ENCODE measurements at places on chromosomes 11 and 22.

GRCh38 chr22:20282901-20283673 is 15.0 kb upstream of the RTN4R start:
- H3K36me3 ChIP-seq = no peaks in the 10 kb centered on the region
- DNase-seq = no peak
- H3K27ac ChIP-seq = no peak overlapping the region

GRCh38 chr11:129825380-129825779 is 9.7 kb downstream of the TMEM45B start:
- no peak overlapping the region for H3K4me3 ChIP-seq
- H3K36me3 ChIP-seq = no peaks in the 10 kb centered on the region
- DNase-seq = no peak
- no peaks in the 10 kb centered on the region for H3K27me3 ChIP-seq

DNA sequence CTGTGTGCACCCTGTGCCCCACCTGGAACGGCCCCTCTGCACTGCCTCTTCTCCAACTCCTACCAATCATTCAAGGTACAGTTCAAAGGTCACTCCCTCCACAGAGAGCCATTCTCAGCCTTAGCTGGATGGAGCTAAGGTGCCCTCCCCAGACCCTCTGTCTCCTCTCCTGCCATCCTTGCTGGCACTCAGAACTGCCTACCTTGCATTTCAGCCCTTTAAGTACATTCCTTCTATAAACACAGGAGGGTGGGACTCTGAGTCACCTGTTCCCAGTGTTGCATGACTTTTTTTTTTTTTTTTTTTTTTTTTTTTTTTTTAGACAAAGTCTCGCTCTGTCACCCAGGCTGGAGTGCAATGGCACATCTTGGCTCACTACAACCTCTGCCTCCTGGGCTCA is 8.6 kb downstream of the TTLL1 start:
- DNase-seq = no peak
- H3K4me1 ChIP-seq = no peaks in the 10 kb centered on the region
- no peak overlapping the region for H3K27ac ChIP-seq
- no peaks in the 10 kb centered on the region for H3K27me3 ChIP-seq

DNA sequence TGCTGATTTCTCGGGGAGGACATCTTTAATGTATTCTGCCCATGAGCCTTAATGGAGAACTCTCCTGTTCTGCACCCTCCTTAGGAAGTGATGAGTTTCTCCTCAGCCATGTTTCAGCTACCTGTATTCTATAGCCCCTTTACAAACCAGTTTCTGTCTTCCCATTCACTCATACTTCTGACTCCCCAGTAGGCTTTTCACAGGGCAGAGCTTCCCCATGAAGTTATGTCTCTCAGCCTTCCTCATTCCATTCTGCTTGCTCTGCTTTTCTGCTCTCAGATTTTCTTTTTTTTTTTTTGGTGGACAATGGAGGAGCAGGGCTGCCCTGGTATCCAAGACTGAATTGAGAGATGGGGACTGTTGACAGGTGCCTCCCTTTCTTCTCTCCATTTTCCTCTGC is 4.3 kb upstream of the OR52R1 start:
- no peak overlapping the region for H3K4me3 ChIP-seq
- H3K4me1 ChIP-seq = no peaks in the 10 kb centered on the region
- no peak for DNase-seq
- H3K27ac ChIP-seq = no peak overlapping the region
- H3K27me3 ChIP-seq = no peaks in the 10 kb centered on the region
- no peaks in the 10 kb centered on the region for H3K36me3 ChIP-seq

GRCh38 chr22:42920101-42920820 is 63.2 kb upstream of the ARFGAP3 start:
- no peaks in the 10 kb centered on the region for H3K36me3 ChIP-seq
- DNase-seq = peak; percentile 32
- peak overlapping the region; percentile 30 for H3K27ac ChIP-seq
- no peak overlapping the region for H3K4me3 ChIP-seq
- peaks cover 45% of the 10 kb centered on the region for H3K4me1 ChIP-seq

DNA sequence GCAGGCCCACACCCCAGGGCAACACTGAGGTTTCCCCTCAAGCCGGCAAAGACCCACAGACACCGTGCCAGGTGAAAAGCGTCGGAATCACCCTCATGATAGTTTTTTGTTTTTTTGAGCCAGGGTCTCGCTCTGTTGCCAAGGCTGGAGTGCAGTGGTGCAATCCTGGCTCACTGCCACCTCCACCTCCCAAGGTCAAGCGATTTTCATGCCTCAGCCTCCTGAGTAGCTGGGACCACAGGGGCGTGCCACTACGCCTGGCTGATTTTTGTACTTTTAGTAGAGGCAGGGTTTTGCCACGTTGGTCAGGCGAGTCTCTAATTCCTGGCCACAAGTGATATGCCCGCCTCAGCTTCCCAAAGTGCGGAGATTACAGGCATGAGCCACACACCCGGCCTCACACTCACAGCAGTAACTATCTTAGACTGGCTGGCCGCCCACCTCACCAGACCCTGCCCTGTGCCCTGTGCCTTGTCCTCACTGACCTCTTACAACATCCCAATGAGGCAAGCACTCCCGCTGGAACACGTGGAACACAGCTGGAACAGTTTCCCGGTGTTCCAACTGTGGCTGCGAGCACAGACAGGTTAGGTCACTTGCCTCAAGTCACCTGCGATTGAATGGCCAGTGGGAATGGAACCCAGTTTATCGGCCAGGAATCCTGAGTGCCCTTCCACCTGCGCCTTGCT is 21.1 kb downstream of the LRRC10B start:
- H3K4me1 ChIP-seq = peaks cover 7% of the 10 kb centered on the region
- no peak overlapping the region for H3K27ac ChIP-seq
- peak; percentile 75 for DNase-seq
- H3K36me3 ChIP-seq = no peaks in the 10 kb centered on the region
- H3K27me3 ChIP-seq = no peaks in the 10 kb centered on the region

GRCh38 chr11:77074205-77074604 is 7.4 kb downstream of the CAPN5 start:
- H3K4me3 ChIP-seq = no peak overlapping the region
- H3K27me3 ChIP-seq = no peaks in the 10 kb centered on the region
- peak; percentile 64 for DNase-seq
- H3K4me1 ChIP-seq = peaks cover 38% of the 10 kb centered on the region
- peak overlapping the region; percentile 85 for H3K27ac ChIP-seq

GRCh38 chr22:33381531-33382406 is 323.6 kb upstream of the SYN3 start:
- H3K4me3 ChIP-seq = no peak overlapping the region
- H3K36me3 ChIP-seq = no peaks in the 10 kb centered on the region
- no peak for DNase-seq
- no peaks in the 10 kb centered on the region for H3K27me3 ChIP-seq
